Naive thymus-derived CD4-positive, alpha-beta T cell (primary cell): ENCODE measurements at places on chromosomes 6 and 20.

- no peak for DNase-seq
- peaks cover 10% of the 10 kb centered on the region for H3K36me3 ChIP-seq
- no peaks in the 10 kb centered on the region for H3K27me3 ChIP-seq
- peaks cover 56% of the 10 kb centered on the region for H3K4me1 ChIP-seq
Observed at GRCh38 chr6:130206479-130206878, 16.3 kb downstream of the SAMD3 start.

- no peak for DNase-seq
- H3K36me3 ChIP-seq: peaks cover 12% of the 10 kb centered on the region
- H3K27ac ChIP-seq: no peak overlapping the region
- H3K4me1 ChIP-seq: peaks cover 23% of the 10 kb centered on the region
- no peaks in the 10 kb centered on the region for H3K27me3 ChIP-seq
- H3K4me3 ChIP-seq: no peak overlapping the region
Observed at GRCh38 chr20:32505723-32506473, 79.2 kb downstream of the NOL4L start.

- H3K27me3 ChIP-seq: no peaks in the 10 kb centered on the region
- H3K36me3 ChIP-seq: no peaks in the 10 kb centered on the region
- no peaks in the 10 kb centered on the region for H3K4me1 ChIP-seq
- DNase-seq: no peak
Observed at GRCh38 chr6:109826551-109826950, 135.5 kb downstream of the FIG4 start.

GRCh38 chr20:44479643-44480042, 4.0 kb downstream of the TTPAL start:
- no peaks in the 10 kb centered on the region for H3K27me3 ChIP-seq
- no peak for DNase-seq
- H3K4me1 ChIP-seq: peaks cover 12% of the 10 kb centered on the region
- no peak overlapping the region for H3K27ac ChIP-seq
- no peak overlapping the region for H3K4me3 ChIP-seq

- DNase-seq: no peak
- H3K27ac ChIP-seq: no peak overlapping the region
- H3K4me3 ChIP-seq: no peak overlapping the region
- no peaks in the 10 kb centered on the region for H3K27me3 ChIP-seq
- H3K4me1 ChIP-seq: no peaks in the 10 kb centered on the region
Observed at GRCh38 chr6:108728826-108729225, 119.4 kb upstream of the ARMC2 start.
